Stimulated activated CD8-positive, alpha-beta memory T cell treated with anti-CD3 and anti-CD28 coated beads, Interleukin-2, amount 100 ng/mL, for 1 hour (primary cell): ENCODE measurements at places on chromosomes 3 and 15.

- no peak for DNase-seq
Observed at GRCh38 chr3:140273542-140274195, 338.7 kb downstream of the CLSTN2 start.

DNA sequence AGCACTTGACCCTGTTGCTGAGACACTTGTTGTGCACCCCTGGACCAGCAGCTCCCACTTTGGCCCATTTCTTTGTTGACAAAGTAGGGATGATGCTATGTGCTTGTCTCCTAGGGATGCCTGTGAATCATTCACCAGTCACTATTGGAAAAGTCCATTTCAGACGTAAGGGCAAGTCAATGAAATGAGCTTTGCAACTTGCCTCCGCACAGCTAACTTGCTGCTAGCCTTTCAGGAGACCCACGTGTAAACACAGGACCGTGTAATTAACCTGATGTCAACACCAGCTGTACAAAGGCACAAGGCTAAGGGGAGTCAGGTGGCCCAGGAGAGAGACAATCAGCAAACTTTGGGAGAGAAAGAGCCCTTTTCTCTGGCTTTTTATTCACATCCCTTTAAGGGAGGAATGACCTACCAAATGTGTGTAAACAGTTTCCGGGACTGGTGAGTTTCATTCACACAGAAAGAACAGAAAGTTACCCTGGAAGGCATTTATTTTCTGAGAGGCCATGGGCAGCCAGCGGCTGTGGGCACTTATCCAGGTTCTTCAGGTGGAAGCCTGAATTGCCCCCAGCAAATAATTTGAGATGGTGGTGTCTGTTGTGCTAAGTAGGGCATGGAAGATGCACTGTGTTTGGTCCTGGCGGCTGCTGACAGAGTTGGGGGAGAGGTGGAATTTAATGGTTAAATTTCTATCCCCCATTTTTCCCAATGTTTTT, 54.0 kb downstream of the TIPARP start:
- no peak for DNase-seq

DNA sequence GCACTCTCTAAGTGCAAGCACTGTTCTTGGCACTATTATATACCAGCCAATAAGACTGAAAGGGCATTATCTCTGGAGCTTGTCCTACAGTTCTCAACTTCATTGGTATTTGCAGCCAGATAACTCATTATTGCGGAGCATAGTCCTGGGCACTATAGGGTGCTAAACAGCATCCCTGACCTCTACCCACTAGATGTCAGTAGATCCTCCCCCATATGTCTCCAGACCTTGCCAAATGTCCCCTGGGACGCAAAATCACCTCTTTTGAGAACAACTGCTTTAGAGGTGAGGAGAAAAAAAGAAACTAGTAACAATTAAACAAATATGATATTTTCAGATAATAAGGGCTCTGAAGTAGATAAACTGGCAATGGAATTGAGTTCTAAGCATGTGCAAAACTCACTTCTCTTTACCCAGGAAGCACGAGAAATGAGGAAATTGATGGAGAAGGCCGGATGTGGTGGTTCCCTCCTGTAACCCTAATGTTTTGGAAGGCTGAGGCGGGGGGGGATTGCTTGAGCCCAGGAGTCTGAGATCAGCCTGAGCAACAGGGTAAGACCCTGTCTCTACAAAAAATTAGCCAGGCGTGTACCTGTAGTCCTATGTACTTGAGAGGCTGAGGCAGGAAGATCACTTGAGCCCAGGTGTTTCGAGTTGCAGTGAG, 61.4 kb downstream of the FRMD4B start:
- no peak for DNase-seq

DNA sequence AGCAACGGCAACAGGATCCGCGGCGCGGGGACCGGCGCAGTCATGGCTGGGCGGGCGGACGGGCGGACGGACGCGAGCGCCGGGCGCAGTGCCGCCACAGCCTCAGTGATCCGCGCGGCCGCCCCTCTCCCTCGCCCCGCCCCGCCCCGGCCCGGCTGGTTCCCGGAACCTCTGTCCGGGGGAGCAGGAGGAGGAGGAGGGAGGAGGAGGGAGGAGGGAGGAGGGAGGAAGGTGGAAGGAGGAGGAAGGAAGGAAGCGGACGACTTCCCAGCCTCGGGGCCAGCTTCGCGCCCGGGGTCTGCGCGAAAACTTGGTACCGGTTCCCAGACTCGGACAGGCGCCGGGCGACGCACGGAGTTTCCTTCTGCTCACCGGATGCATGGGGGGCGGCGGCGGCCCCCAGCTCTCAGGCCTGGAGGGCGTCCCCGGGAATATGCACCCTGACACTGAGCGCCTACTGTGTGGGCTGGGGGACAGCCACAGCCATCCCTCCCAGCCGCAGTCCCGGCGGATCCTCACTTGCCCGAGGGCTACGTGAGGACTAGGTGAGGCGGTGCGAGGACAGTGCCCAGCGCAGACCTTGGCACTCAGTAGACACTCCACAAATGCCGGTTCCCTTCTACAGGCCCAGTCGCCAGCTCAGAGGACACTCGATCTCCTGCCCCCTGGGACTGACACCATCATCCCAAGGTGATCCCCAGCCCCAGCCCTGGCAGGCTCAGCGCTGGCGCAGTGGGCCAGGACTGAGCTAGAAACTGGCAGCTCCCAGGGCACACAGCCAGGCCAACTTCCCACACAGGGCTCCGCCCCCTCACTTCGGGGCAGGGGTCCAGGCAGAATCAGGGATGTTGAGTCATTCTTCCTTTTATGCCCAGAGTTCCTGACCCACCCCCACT, at the start of gene SHISA5:
Gene SHISA5, minus strand, starts transcription at position 124 of the 896 bp plus-strand sequence. Its CDS starts 80 bp downstream, at position 44.
- peak; percentile 41 for DNase-seq

- DNase-seq = peak; percentile 34
Observed at GRCh38 chr15:101320501-101321052, 25.5 kb upstream of the SNRPA1 start.

DNA sequence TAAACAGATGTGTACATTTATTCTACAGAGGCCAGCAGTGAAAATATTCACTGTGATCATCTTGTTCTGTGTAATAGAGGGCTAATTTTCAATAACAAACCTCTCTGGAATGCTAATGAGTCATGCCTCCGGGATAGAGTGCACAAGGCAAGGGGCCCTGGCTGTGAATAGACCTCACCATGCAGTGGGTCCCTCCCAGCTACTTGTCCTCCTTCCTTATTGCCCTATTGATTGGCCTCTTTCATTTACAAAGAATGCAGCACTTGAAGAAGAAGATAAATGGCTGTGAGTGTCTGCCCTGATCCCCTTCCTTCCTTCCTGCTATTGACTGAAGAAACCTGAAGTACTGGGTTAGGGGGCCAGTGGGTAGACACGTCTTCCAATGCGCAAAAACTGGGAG, 436.3 kb downstream of the WDR72 start:
- DNase-seq = no peak

GRCh38 chr15:57352535-57353316, 23.6 kb upstream of the CGNL1 start:
- no peak for DNase-seq

DNA sequence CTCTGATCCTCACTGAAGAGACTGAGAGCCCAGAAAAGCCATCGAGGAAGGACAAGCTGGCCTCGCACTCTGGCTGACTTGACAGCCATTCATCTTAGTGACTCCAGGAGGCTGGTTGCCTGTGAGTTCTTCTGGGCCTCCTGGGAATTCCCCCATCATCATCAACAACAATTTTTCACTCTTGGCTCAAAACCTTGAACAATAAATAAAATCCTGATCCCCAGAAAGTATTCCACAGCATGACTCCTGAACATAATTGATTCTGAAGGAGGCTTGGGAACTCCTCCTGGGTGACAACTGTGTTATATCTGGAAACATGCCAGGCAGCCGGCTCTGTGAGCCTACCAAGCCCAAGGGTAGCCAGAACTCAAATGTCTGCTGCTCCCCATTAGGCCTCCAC, 188.6 kb downstream of the SHQ1 start:
- no peak for DNase-seq

DNA sequence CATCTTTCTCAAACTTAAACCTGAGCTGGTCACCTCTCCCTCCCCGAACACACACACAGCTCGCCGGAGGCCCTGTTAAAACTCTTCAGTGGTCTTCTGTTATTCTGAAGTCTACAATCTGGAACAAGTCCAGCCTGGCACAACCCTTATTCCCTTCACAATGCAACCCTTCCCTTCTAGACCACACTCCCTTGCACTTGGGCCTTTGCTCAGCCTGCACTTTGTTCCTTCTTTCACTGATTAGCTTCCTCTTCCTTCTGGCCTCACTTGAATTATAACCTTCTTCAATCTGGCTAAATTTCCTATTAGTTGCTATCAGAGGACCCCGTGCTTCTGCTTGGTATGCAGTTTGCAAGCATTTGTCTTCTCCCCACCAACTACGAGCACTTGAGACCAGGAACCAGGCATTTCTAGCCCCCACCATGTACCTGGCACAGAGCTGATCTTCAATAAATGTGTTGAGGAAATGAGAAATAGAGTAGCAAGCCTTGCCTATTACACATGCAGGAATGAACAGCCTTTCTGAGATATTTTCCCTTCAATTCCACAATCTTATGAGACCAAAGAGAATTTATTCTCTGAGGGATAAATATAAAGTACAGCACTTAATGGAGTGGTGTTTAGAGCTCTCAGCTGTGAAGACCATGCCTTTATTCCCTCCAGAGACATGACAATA, 663.1 kb upstream of the ADAMTS9 start:
- DNase-seq = no peak

DNA sequence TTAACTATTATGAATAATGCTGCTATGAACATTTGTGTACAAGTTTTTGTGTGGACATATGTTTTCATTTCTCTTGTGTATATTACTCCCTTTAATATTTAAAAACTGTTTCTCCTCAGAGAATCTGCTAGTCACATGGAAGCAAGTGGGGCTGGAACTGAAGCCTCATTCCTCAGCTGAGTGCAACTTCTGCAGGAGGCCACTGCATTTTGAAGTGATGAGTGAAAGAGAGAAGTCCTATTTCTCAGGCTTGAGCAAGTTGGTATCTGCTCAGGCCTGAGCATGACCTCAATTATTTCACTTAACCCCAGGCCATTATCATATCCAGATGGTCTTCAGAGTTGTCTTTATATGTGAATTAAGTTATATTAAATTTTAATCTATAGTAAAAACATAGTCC, 11.5 kb downstream of the TLR9 start:
- DNase-seq = no peak

- no peak for DNase-seq
Observed at GRCh38 chr15:71312194-71312708, 197.0 kb downstream of the THSD4 start.

DNA sequence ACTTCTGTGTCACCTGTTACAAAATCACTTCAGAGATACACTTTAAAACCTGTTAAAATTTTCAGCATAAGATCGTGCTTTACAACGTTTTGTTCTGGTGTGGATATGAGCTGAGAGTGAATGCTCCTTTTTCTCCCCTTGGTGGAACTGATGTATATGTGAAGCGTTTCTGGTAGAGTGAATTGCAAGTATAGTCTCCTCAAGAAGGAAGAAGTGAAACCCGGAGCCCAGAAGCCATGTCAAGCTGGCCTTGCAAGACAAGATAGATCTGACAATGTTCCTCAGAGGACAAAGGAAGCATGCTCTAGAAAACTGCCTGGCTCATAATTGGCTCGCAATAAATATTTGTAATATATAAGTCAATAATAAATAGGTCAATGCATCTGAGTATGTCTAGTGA, 23.6 kb downstream of the SERPINI2 start:
- no peak for DNase-seq

DNA sequence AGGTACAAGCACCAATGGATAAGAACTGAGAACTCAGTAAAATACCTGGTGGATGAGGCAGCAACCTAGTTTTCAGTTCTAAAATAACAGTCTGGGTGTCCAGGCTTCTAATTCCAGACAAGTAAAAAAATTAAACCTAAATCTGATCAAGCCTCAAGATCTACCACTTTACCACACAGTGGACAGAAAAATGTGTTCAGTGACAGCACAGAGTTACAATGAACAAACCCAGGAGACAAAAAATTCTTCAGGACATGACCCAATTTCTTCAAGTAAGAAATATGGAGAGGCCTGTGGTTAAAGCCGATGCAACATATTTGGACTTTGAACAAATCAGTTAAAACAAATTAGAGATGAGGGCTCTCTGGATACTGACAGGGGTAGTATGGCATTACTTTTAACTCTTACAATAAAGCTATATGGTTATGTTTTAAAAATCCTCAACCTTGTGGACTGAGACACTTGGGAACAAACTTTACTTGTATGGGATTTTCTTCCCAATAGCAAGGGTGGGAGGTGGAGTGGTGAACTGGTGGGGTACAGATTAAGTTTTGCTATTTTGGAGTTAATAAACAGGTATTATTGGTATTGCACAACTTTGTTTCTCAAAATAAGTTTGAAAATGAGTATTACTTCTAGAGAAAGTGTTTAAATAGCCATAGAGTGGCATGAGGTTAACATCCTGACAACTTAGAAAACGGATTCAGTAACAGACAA, 14.2 kb downstream of the CCNL1 start:
- DNase-seq = no peak

DNA sequence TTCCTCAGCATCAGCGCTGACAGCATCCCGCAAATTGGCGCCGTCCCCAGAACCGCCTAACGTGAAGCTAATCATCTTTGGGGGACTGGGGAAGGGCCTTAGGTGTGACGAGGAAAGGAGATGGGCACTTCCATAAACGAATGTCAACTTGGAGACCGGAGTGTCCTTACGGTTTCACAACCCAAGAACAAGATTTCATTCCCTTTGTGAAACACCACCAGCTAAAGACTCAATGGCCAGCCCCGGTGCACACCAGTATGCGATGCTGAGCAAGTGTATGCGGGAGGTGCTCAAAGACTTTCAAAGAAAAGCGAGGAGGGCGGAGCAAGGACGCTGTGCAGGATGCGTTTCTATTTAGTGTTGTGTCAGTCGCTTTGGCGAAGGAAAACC, 759 bp upstream of the TTBK2 start:
- peak; percentile 1 for DNase-seq

DNA sequence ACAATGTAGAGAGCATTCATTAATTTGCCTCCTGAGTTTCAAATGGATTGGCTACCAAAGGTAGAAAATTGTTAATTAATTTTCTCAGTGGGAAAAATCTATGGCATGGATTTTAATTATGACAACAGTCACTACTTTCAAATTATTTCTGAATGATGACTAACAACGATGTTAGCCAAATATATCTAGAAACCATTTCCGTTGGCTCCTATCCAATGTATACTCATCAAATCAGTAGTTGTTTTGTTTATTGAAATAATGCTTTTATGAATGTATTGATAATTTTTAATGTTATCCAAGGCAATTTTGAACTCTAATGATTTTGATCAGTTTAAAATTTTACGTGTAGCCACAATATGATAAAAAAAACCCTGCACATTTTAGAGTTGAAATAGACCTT, 333.4 kb downstream of the NAALADL2 start:
- no peak for DNase-seq

DNA sequence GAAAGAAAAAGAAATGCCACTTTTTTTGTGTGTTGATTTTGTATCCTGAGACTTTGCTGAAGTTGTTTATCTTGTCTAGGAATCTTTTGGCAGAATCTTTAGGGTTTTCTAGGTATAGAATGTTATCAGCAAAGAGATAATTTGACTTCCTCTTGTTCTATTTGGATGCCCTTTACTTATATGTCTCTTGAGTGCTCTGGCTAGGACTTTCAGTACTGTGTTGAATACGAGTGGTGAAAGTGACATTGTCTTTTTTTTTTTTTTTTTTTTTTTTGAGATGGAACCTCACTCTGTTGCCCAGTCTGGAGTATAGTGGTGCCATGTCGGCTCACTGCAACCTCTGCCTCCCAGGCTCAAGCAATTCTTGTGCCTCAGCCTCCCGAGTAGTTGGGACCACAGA, 64.7 kb upstream of the NPHP3 start:
- no peak for DNase-seq

- DNase-seq = no peak
Observed at GRCh38 chr3:149003653-149004305, 12.4 kb downstream of the GYG1 start.

- no peak for DNase-seq
Observed at GRCh38 chr3:72434296-72434695, 413.9 kb downstream of the SHQ1 start.

GRCh38 chr3:19937459-19938294, 3.7 kb upstream of the EFHB start:
- DNase-seq = no peak
